Stimulated activated CD8-positive, alpha-beta memory T cell treated with anti-CD3 and anti-CD28 coated beads, Interleukin-4, amount 100 ng/mL, for 1 hour (primary cell): ENCODE measurements at places on chromosomes 5 and 9.

- DNase-seq, result no peak
These were observed 128.0 kb downstream of the FANCC start for GRCh38 chr9:95189251-95190098.

DNA sequence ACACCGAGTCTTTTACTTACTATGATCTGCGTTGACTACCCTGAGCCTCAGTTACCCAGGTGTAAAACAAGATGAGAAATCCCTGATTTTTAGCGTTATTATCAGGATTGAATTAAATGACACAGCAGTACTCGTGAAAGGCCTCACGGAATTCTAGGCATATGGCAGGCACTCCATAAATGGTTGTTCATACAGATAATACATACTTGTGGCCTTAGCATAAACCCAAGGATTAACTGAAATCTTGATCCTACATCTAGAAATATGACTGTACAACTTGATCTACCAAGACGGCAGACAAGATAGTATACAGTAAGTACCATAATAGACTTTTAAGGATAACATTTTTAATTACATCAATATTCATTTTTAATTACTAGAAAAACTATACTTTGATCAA, 409.8 kb downstream of the BNC2 start:
- no peak for DNase-seq

DNA sequence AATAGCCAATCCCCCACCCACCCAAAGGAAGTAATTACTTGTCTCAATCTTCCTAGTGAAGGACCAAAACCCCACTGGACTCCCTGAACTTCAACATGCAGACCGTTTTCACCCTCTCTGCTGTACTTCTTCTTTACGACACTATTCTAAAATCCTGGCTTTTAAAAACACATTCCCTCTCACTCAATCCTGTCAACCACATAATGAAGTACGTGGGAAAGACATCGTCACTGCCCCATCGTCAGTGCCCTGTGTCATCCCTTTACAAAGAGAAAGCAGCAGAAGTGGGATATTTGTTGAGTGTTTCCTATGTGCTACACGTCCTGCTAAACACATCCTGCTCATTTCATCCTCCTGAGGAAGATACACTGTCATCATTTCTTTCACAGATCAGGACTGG, 54.2 kb downstream of the MAPKAP1 start:
- no peak for DNase-seq

- no peak for DNase-seq
These were observed 584.3 kb downstream of the CAAP1 start for GRCh38 chr9:26308328-26308727.

DNA sequence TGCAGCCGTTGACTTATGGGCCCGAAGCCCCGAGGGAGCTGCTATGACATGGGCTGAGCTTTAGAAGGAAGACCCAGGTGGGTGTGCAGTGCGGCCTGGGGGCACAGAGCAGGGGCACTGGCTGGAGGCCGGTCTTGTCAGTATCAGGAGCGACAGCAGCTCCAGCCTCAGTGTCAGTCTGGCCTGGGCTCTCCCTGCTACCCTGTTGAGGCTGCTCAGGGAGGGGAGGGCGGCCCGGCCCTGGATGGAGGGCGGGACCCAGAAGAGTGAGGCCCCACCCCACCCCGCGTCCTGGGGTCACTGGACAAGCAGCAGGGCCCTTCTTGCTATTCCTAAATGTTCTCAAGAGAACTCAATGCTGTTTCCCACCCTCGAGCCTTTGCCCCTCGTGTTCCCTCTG, 18.0 kb downstream of the GFI1B start:
- no peak for DNase-seq

DNA sequence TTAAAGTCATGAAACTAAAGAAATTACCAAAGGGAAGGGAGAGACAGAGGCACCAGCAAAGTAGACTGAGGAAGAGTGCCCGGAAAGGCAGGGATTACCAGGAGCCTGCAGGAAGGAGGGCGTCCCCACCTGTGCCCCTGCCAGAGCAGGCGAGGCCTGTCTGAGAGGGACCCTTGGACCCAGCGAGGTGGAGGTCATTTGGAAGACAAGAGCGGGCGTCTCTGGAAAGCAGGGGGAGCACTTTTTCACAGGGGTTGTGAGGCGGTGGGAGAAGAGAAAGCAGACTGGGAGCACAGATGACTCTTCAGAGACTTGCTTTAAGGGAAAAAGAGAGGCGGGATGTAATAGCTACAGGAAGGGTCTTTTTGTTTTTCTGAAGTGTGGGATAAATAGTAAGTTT, 27.5 kb upstream of the SLC2A8 start:
- DNase-seq, result no peak

DNA sequence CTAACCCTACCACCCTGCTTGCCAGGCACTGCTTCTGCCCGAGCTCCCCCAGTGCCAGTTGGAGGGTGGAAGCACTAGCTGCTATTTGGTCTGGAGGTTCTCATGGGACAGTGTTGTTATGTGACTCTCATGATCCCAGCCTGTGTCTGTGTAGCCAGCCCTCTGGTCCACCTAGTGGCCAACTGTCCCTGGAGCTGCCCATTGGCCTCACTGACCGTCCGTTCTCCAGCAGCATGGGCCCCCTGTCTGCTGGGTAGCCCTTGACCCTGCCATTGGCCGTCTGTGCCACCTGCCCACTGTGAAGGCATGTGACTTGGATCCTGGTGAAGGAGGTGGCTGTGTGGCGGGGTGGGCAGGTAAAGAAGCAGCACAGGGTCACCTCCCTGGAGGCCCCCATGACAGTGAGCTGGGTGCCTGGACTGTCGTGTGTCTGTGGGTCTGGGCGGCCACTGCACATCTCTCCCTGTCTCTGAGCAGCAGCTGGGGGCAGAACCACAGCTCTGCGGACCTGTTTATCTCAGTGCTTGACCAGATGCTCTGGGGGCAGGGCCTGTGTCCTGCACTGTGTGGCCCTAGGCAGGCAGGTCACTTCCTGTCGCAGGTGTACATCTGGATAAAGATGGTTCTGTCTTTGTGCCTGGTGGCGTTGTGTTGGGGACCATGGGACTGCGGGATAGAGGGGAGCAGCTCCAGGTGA, 11.4 kb downstream of the PHF2 start:
- no peak for DNase-seq

- no peak for DNase-seq
These were observed 71.4 kb downstream of the CARTPT start for GRCh38 chr5:71790433-71790832.

DNA sequence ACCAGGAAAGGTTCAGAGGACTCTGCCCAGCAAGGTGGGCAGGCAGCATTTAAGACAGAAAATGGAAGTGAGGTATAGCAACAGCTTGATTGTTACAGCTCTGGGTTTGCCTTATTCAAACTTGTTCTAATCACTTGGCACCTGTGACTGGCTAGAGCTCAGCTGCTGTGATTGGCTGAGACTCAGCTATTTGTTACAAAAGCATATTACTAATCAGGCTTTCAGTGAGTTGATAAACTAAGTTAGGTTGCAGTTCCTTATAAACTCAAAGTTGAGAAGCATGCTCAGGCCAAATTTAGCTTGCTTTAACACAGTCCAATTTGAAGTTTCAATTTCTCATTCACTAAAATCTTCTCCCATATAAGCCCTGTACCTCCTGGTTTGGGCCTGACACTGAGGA, 56.3 kb downstream of the GDA start:
- DNase-seq, result no peak

DNA sequence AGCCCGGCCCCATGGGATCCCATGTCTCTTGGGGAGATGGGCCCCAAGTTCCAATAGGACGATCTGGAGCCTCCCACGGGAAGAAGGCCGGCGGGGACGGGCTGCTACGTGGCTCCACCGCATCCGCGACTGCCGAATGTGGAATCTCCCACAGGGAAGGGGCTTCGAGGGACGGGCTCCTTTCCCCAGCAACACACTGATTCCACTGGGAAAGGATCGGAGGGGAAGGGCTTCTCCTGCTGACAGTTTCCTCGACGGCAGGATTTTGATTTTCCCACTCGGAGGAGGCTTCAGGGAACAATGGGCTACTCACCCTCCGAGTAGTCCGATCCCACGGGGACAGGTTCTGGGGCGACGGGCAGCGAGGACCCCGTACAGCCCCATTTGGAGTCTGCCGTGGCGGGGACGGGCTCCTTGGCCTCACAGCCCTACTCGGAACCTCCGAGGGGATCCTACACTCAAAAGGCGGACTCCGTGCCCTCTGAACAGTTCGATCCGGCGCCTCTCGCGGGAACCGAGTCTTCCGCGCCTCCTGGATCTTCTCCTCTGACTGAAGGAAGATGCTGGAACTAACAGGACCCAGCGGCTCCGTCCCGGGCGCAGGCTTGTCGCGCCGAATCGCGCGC, 1.3 kb downstream of the PROB1 start:
- DNase-seq, result no peak

DNA sequence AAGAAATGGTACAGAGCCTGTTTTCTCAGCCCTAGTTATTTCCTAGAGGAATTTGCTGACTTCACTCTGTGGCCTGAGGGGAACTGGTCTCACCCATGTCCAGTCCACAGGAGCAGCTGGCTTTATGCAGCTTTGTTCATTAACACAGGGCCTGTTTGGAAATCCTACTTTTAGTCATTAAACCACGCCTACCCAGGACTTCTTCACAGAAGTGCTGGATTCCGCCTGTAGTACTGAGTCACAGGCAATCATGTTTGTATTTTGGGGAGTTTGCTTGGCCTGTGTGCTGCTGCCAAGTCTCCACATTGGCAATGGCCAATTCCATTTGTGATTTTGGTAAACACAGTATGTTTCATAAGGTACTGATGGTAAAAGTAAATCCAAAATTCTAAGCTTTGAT, 52.8 kb downstream of the CTNND2 start:
- DNase-seq, result no peak
